T-helper 17 cell (primary cell): ENCODE measurements at places on chromosomes 11 and 22.

GRCh38 chr22:22823131-22823810, 64.3 kb upstream of the IGLL5 start:
- no peak for DNase-seq

GRCh38 chr11:71446942-71447688, 1.1 kb downstream of the DHCR7 start:
- DNase-seq: no peak

DNA sequence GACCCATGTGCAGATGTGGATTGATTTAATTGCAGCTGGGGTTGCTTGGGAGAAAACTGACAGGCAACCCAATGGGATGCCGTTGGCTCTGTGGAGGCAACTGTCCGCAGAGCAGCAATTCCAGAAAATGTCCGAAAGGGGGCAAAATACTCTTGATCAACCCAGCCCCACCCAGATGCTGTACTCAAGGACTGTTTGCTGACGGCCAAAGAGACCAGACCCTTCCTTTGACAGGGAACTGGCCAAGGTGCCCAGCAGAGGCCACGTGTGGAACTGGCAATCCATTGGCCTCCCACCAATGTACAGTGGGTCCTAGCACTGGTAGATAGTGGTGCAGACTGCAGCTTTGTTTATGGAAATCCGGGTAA, 29.7 kb upstream of the KCNA4 start:
- no peak for DNase-seq

GRCh38 chr11:103907548-103908455, 128.6 kb upstream of the DDI1 start:
- DNase-seq: no peak

- DNase-seq: no peak
Observed at GRCh38 chr11:10886652-10887250, 28.9 kb upstream of the ZBED5 start.

- DNase-seq: no peak
Observed at GRCh38 chr11:117495357-117495756, 167.7 kb downstream of the CEP164 start.

DNA sequence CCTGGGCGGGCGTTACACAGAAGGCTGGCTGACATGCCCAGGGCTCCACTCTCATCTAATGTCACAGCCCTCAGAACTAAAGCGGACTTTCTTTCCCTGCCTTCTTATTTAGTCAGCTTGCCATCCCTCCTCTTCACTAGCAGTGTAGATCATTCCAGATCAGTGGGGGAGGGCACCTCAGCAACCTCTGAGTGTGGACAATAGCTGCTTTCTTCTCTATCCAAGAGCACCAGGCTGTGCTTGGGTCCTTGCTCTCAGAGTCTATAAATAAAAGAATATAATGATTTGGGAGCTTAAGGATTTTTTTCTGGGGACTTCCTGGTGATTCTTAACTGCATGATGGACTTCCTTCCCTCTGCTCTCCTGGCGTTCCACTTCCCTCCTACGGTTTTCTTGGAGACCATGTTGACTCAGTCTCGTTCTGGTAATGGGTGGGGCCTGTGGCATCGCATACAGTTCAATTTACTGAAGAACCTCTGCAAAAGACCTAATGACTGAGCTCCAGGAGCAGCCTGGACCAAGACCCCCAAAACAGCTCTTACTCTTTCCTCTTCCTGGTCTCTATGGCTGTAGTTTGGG, 2.9 kb upstream of the HMBS start:
- DNase-seq: no peak

DNA sequence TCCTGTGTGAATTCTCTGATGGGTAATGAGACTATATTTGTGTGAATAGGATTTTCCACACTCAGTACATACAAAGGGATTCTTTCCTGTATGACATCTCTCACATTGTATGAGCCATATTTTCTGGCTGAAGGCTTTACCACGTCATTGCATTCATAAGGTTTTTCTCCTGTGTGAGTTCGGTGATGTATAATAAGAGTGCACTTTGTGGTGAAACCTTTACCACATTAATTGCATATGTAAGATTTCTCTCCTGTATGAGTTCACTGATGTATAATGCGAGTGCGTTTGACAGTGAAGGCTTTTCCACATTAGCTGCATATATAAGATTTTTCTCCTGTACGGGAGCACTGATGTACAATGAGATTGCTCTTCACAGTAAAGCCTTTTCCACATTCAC, 455.4 kb upstream of the CNTN5 start:
- DNase-seq: no peak

DNA sequence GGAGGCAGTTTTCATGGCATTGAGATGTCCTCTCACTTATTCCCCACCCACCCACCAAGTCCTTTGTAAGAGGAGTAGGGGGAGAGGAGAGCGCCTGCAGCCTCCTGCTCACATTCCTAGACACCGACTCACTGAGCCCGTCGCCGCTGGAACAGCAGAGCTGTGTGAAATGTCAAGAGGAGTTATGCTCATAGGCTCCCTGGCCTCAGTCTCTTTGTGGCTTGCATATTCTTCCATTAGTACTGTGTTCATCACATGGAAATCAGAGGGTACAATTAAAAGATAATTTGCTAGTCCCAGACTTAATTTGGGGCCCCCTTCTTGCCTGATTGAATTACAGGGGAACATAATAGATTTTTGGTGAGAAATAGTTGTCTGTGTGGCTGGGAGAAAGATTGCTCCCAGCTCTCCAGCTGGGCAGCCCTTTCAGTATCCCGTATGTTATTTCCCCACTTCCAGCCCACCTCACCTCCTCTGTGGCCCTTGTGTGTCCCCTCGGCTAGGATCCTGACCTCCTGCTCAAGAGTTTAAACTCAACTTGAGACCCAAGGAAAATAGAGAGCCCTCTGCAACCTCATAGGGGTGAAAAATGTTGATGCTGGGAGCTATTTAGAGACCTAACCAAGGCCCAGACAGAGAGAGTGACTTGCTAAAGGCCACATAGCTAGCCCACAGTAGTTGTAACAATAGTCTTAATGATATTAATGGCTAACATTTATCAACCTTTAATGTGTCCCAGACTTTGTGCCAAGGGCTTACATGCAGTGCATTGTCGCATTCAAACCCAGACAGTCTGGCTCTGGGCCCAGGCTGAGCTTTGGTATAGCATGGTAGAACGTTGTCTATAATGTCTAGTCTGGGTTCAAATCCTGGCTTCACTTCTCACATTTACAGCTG, 32.2 kb downstream of the LIMK2 start:
- DNase-seq: no peak

- DNase-seq: no peak
Observed at GRCh38 chr11:119529063-119529845, 106.3 kb upstream of the THY1 start.

DNA sequence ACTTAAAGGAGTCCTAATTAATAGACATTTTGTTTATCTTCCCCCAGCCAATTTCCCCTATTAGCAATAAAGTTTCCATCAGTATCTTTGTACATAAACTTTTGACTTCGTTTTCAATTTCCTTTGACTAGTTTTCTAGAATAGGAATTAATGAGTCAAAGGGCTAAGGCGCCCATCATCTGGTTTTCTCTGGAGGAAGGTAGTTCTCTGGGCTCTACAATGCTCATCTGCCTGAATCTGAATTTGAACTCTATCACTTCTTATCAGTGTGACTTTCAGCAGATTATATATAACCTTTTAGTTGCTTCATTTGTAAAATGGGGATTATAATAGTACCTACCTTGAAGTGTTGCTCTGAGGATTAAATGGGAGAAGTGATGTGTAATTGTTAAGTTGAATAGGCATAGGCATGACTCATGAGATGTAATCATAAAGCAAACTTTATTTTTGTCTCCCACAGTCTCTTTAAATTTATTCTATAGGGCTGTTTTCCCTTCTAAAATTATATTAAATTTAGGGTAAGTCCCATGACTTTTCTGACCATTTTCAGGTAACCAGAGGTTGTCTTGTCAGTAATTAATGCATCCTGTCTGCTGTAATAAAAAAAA, 5.8 kb upstream of the TUB start:
- no peak for DNase-seq
